ENCODE measurements at places on chromosomes 11 and 22. TPM values are rescaled to one million over a fixed set of nuclear protein-coding genes. Genes with fewer than 3 reads are reported as not detected.

GRCh38 chr11:75919525-75919924 is 104.5 kb downstream of the UVRAG start:
- DNase-seq = peak; percentile 47

DNA sequence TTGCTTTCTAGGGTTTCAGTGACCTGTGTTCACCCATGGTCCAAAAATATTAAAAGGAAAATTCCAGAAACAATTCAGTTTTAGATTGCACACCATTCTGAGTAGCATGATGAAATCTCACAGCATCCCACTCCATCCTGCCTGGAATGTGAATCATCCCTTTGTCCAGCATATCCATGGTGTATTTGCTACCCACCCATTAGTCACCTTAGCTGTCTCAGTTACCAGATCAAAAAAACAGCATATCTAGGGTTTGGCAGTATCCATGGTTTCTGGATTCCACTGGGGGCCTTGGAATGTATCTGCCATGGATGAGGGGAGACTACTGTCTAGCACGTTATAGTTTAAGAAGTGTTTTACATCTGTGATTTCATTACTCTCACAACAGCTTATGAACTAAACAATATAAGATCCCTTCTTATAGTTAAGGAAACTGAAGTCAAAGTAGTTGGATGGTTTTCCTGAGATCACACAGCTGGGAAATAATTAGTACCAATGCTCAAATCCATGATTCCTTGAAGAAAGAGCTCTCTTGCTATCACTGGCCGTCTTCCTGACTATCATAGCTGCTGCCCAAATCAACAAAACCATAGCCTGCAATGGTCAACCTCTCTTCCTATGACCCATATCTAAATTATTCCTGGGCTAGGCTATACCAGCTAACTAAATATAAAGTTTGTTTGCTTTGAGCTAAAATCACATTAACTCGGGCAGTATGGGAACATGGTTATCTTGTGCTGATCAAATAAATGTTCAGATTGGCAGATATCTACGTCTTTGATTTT is 122.6 kb downstream of the MICAL2 start:
- DNase-seq = no peak

- DNase-seq = no peak
These were observed 1079.0 kb upstream of the TENM4 start for GRCh38 chr11:80519596-80520506.

DNA sequence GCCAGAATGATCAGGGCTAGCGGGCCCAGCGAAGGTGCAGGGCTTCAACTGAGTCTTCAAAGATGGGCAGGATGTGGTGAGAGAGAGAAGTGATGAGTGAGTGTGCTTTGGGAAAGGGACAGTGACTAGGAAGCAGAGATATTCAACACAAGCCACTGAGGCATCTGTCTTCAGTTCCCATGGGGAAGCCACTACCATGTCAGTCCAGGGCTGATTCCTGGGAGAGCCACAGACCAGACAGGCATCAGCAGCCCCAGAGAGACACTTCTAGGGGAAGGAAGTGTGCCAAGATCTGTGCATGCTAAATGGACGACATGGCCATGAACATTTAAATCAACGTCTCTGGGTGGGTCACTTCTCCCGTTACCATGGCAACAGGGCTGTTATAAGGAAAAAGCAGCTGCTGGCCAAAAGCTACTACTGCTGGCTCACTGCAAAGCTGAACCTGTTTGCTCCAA is 28.5 kb downstream of the P4HA3 start:
- no peak for DNase-seq

DNA sequence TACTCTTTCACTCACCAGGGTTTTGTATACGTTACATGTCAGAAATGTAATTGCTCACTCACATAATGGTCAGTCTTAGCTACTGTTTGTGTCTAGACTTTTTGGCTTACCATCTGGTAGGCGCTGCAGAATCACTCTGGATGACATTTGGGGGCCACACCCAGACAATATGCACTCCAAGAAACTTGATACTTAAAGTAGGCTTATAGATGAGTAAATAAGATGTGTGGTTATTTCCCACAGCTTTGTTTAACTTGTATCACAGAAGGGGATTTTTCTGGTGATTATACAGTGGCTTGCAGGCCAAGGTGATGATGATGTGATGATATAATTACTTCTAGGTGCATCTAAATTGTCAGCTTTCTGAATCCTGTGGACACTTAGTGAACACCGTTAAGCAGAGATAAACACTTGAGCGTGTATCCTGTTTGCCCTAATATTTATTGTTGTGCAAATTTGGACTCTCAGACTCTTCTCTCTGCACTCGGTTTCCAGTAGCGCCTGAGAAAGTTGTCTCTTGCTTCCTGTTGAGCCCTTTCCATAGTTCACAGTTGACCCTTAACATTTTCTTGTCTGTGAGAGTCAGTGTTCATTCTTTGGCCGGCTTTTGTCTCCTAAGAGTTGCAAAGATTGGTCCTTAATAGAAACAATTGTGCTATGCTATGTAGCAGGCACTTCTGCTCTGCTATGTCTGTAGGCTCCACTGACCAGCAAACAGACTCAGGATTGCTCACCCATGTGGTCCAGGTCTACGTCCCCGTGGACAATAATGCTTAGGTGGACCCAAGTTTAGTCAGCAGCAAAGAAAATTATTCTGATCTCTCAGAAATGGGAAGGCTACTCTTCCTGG is 89.3 kb downstream of the PRR5L start:
- peak; percentile 62 for DNase-seq

GRCh38 chr11:119878990-119879389 is 150.0 kb upstream of the NECTIN1 start:
- no peak for DNase-seq

- no peak for DNase-seq
These were observed 83.9 kb downstream of the ETS1 start for GRCh38 chr11:128503245-128503991.

OR5D16 gene
- total RNA-seq = 1.4 TPM

OR51S1 gene
- total RNA-seq = 2.9 TPM

ATP6V1E1 gene
- 80.7 TPM for total RNA-seq

SCARF2 gene
- total RNA-seq = 20.2 TPM

TMA7B gene
- total RNA-seq = 1.7 TPM

MPZL2 gene
- 41.9 TPM for total RNA-seq

MMP12 gene
- total RNA-seq = 1.4 TPM

CALCB gene
- total RNA-seq = 11.3 TPM

TRIM51 gene
- not detected for total RNA-seq
